ENCODE measurements at places on chromosomes 1 and 21.

DNA sequence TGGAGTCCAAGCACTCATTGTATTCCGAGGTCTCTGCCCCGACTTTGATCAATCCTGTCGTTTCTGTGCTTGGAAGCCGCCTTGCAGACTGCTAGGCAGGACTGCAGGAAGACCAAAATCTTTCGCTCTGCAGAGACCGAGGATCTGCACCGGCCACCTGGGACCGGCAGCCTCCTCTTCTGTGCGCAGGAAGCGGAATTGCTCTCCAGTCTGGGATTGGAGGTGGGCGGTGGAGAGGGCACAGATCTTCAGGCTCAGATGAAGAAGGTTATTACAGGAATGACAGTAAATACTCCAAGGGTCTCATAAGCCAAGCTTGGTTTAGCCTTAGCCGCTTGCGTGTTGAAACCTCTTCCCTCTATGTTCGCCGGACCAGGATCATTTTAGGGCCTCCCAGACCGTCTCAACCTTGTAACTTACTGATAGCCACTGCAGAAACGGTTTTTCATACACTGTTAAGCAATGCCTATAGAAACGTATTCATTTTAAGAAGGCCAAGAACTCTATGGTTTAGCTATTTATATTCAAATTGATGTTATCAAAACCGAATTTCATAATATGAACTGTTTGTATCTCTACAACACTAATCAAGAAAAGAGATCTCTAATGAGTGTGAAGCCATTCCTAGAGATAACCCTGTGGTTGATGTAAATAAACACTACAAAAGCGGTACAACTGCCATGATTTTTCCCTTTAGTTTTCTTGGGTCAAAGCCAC lies 1.1 kb downstream of the MIA3 start:
- DNase-seq = peak; percentile 63

DNA sequence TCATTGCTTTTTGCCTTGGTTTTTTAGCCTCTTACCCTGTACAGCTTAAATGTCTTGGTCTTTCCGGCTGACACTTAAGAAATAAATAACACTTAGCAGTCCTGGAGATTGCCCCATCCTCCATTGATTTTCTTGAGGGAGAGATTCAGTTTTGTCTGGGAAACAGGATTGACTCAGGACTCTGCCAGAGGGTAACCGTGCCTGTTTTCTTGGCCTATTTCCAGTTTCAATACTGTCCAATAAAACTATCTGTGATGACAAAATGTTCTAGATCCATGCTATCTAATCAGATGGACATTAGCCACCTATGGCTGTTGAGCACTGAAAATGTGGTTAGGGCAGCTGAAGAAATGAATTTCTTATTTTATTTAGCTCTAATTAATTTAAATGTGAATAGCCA lies 216.1 kb downstream of the DUSP10 start:
- DNase-seq = no peak

DNA sequence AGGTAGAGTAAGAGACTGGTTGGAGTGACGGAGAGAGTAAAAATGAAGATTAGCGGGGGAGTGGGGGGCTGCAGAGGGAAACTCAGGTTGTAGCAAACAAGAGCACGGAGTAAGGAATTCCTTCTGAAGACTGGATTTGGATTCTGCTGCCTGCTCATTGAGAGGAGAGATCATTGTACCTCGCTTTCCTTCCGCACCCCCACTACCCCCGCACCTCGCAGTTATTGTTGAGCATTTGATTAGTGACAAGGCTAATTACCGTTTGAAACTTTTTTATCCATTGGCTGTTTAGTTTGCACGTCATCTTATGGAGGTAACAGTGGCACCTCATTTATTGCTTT lies 463 bp downstream of the PRPF3 start:
- peak; percentile 64 for DNase-seq

GRCh38 chr1:151574575-151575529 lies 34.7 kb downstream of the TUFT1 start:
- DNase-seq = peak; percentile 63
